Activated CD8-positive, alpha-beta memory T cell treated with anti-CD3 and anti-CD28 coated beads for 1 hour (primary cell): ENCODE measurements at places on chromosomes 2 and 18.

DNA sequence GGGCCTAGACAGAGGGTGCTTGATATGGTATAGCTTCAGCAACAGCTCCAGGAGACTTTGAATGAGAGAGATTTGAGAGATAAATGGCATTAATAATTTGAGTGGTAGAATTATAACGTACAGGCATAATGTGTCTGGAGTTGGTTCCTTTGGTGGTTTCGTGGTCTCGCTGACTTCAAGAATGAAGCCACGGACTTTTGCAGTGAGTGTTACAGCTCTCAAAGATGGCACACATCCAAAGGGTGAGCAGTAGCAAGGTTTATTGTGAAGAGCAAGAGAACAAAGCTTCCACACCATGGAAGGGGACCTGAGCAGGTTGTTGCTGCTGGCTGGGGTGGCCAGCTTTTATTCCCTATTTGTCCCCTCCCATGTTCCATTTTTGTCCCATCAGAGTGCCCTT lies 23.1 kb downstream of the PDCD1 start:
- DNase-seq, result no peak

- DNase-seq, result no peak
Observed at GRCh38 chr2:71281950-71282349, 49.6 kb upstream of the ZNF638 start.

DNA sequence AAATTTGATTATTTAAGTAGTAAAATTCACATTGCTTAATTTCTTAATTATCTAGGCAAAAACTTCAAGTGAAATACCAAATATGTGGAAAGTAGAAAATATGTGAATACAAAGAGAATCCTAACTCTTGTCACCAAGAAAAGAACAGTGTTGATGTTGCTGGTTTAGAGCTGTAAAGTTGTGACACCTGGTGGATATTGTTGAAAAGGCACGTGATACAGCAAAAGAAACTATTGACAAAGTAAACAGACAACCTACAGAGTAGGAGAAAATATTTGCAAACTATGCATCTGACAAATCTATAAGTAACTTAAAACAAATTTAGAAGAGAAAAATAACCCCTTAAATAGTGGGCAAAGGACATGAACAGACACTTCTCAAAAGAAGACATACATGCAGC lies 25.6 kb upstream of the ZC3H15 start:
- DNase-seq, result no peak

DNA sequence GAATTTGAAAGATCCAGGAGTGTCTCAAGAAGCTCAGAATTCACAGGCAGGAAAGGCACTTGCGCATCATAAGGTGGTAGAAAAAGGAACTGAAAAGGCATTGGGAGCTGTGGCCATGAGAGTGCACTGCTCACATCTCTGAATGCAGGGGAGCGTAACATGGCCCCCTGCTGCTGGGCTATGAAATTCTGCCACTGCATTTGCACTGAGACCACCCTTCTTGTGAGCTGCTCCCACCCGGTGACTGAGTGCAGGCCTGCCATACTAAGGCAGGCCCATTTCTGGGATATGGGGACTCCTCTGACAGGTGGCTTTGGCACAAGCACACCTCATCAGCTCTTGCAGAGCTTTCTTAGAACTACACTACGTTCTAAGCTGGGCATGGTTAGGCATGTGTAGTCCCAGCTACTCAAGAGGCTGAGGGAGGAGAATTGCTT lies 25.3 kb upstream of the STARD7 start:
- DNase-seq, result no peak

DNA sequence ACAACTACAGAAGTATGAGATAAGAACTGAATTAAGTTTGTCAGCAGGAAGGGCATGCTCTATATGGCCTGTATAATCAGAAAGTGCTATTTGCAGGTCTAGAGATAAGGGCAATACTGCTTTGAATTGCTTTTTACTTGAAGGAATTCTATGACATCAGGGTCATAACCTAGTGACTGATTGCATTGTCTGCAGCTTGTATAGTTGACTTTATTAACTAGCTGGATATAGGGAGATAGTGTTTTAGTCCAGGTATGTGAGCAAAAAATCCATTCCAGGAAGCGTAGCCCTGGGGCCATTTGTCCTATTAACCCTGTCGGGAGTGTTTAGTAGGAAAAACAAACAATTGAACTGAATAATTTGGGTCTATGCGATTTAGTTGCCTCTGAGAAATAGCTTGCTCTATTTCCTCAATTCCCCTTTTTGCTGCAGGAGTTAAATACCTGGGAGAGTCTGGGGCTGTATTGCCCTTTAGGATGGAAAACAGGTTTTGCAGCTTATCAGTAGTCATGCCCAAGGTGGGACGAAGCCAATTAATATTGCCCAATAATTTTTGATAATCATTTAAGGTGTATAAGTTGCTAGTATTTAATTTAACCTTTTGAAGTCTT lies 30.0 kb downstream of the HTR2B start:
- DNase-seq, result no peak

- DNase-seq, result no peak
Observed at GRCh38 chr2:54556621-54557121, 100.5 kb downstream of the SPTBN1 start.

- DNase-seq, result no peak
Observed at GRCh38 chr2:140183056-140183765, 1403.0 kb upstream of the NXPH2 start.

- DNase-seq, result no peak
Observed at GRCh38 chr2:58923869-58924268, 682.7 kb upstream of the FANCL start.

DNA sequence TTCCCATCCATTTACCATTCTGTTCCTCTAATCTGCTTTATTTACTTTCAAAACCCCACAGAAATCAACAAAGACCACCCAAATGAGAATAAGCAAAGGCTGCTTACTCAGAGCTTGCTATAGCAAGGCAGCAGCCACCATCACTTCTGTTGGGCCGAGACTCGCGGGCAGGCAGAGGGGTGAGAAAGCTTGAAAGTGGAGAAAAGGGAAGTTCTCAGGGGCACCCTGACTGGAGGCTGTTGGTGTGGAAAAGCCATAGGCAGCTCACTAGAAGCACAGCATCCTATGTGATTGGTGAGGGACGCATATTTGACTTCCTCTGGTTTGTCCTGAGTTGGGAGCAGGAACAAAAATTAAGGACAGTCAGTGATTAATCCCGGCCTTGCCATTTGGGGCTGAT lies 269.7 kb upstream of the THSD7B start:
- no peak for DNase-seq

DNA sequence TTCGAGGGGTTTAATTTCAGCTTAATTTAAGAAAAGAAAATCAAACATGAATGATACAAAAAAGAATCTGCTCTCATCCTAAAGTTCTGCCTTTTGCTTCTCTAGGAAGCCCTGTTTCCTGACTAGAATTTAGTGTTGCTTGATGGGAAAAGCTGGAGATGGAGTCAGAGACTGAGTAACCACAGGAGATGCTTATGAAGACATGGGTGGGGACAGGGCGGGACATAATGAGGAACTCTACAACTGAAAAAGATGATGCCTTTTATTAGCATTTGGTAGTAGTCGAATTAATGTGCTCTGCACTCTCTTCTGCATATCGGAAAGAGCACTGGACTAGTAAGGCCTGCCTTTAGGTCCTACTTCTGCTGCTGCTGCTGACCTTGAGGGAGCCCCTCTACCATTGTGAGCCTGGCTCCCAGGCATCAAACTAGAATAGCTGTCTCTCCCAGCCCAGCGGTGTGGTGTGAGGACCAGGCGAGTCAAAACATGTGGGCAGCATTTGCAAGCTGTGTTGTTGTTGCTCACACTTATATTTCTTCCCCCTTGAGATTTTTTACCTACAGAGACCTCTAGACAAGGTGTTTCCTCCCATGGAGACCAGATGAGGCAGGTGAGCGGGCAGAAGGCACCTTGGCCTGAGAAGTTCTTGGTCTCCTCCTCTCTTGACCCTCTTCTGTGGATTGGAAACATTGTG lies 61.5 kb downstream of the INPP4A start:
- no peak for DNase-seq

DNA sequence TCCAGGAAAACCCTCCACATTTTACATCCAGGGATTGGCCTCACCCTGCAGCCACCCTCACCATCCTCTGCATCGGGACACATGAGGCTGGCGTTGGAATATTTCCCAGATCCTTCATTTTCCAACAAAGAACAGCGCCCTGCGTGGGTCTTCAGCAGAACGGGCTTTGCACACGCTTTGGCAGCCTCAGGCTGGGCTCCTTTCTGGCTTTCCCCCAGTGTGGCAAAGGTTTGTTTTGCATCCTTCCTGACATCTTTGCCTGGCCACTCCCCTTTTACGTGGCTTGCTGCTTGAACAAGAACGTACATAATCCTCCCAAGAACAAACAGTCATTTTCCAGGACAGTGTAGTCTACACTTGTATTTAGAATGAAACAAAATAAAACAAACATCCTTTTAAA lies 25.6 kb upstream of the GREB1 start:
- DNase-seq, result no peak

DNA sequence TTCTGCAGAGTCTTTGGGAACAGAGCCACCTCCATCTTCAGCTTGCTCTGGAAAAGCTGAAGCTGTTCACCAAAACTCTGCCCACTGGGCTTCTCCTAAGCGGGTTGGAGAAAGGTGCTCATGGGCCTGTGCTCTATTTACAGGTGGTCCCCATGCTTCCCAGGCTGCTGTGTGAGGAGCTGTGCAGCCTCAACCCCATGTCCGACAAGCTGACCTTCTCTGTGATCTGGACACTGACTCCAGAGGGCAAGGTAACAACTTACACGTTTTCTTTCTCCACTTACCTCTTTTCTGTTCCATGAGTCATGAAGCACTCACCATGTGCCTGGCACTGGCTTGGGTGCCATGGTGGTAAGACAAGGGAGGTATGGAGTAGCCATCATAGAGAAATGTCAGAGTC lies 129.5 kb upstream of the ALPP start:
- no peak for DNase-seq

DNA sequence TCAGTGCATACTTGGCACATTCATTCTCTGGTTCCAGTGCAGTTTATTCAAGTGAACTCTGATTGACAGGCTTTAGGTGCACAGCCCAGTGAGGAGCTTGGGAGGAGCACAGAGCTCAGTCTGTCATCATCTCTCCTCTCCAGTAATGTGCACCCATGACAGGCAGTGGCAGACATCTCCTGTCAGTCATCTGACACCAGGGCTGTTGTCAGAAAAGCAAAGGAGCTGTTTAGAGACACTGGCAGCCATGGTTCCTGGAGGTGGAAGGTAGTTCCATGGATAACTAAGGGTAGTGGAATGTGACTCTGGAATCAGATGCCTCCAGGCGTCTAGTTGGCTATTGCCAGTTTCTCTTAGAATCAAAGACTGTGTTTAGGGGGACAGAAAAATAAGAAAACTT lies 308.8 kb downstream of the DCDC2C start:
- DNase-seq, result no peak

- no peak for DNase-seq
Observed at GRCh38 chr2:109453371-109453995, 160.3 kb downstream of the SEPTIN10 start.

GRCh38 chr2:219447242-219448098 lies 12.8 kb downstream of the SPEG start:
- DNase-seq, result no peak

- DNase-seq, result no peak
Observed at GRCh38 chr2:190178066-190178722, 115.7 kb upstream of the MSTN start.

DNA sequence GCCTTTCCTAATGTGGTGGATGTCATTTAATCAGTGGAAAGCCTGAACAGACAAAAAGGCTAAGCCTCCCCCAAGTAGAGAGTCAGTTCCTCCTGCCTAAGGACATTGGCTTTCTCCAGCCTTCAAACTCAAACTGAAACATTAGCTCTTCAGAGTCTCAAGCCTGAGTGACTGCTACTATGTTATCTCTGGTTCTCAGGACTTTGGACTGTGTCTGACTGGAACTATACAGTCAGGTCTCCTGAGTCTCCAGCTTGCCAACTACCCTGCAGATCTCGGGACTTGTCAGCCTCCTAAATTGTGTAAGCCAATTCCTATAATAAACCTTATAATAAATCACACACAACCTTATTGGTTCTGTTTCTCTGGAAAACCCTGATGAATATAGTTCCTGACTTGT lies 12.6 kb downstream of the HYCC2 start:
- DNase-seq, result no peak

DNA sequence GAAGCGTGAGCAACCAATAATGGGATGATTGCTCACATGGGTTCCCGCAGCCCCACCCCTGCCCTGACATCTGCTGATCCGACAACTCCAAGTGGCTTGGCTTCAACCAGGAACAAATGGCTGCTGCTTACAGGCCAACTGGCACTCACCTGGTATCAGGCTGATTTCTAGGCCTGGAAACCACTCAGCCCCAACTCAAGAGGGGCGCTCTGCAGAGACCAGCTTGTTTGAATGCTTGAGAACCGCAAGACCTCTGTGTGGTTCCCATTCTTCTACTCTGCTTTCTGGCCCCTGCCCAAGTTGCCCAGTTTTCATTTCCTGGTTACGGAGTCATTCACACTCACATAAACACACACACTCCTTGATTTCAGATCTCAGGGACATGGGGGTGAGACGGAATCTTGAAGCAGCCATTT lies 52.0 kb downstream of the TNP1 start:
- DNase-seq, result no peak

- no peak for DNase-seq
Observed at GRCh38 chr2:191526091-191526490, 151.8 kb upstream of the NABP1 start.

DNA sequence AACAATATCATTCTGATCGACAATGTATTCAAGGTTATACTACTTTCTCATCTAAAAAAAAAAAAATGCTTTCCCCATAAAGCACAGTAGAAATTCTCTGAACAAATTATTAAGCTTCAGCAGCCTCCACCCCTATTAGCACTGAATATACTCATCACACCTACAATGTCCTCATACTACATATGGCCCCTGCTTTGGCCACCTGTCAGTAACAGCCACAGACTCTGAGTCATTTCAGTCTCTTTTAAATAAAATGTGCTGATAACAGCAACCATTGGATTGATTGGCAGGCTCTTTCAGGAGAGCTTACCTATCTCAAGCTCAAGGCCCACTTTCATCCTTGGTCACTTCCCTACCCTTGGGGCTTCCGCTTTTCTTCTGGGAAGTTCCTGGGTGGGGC lies 236.7 kb downstream of the TMX3 start:
- no peak for DNase-seq

GRCh38 chr18:44626807-44627206 lies 53.9 kb upstream of the SETBP1 start:
- no peak for DNase-seq
